AG04450 (cell line): ENCODE measurements at places on chromosomes 5 and 9. TPM values are rescaled to one million over a fixed set of nuclear protein-coding genes. Genes with fewer than 3 reads are reported as not detected.

The CCDC180 gene
- polyA plus RNA-seq, result 0.65 and 1.1 TPM in 2 replicates

The LSM11 gene
- polyA plus RNA-seq, result 1.8 and 2.5 TPM in 2 replicates

The SLC6A18 gene
- not detected in 2 replicates for polyA plus RNA-seq

The LOX gene
- polyA plus RNA-seq, result 228 and 239 TPM in 2 replicates

The ORM2 gene
- polyA plus RNA-seq, result not detected in 2 replicates

The PCDHB6 gene
- 0.21 TPM in 2 replicates for polyA plus RNA-seq

The BHMT2 gene
- polyA plus RNA-seq, result 8.9 and 9.6 TPM in 2 replicates

The STC2 gene
- 159 and 185 TPM in 2 replicates for polyA plus RNA-seq

The PTGR1 gene
- 140 and 173 TPM in 2 replicates for polyA plus RNA-seq

The CDK9 gene
- polyA plus RNA-seq, result 38.2 and 45.9 TPM in 2 replicates

The INSL6 gene
- not detected in 2 replicates for polyA plus RNA-seq

The COL23A1 gene
- polyA plus RNA-seq, result not detected in 2 replicates

The IFNK gene
- not detected in 2 replicates for polyA plus RNA-seq

The PRSS3 gene
- 0.64 and 0.81 TPM in 2 replicates for polyA plus RNA-seq

The PCDHB16 gene
- polyA plus RNA-seq, result 0.45 and 0.66 TPM in 2 replicates

The IFNA2 gene
- not detected in 2 replicates for polyA plus RNA-seq

The TYRP1 gene
- 0.26 and 0.38 TPM in 2 replicates for polyA plus RNA-seq

The DAPK1 gene
- polyA plus RNA-seq, result 0.01 and 0.12 TPM in 2 replicates

The PDGFRB gene
- polyA plus RNA-seq, result 118 and 149 TPM in 2 replicates

The CCT5 gene
- polyA plus RNA-seq, result 344 and 390 TPM in 2 replicates

The CBY3 gene
- polyA plus RNA-seq, result not detected in 2 replicates

The SNAPC4 gene
- polyA plus RNA-seq, result 2.2 and 2.4 TPM in 2 replicates

The CAVIN4 gene
- polyA plus RNA-seq, result 0.58 and 0.71 TPM in 2 replicates

The FAT2 gene
- 0.01 TPM in 1 of 2 replicates, not detected in the other for polyA plus RNA-seq

The MZB1 gene
- not detected in 2 replicates for polyA plus RNA-seq

The ARL14EPL gene
- polyA plus RNA-seq, result 0.05 TPM in 2 replicates

The TRIO gene
- 268 TPM in 2 replicates for polyA plus RNA-seq

The RALGDS gene
- 19.1 and 25.4 TPM in 2 replicates for polyA plus RNA-seq

The NUTM2F gene
- polyA plus RNA-seq, result not detected in 2 replicates

The GMCL2 gene
- polyA plus RNA-seq, result not detected in 2 replicates

The LECT2 gene
- polyA plus RNA-seq, result not detected in 2 replicates

The TMC1 gene
- polyA plus RNA-seq, result 0.11 TPM in 1 of 2 replicates, not detected in the other

The PTGDS gene
- polyA plus RNA-seq, result 7.8 and 9.6 TPM in 2 replicates

The SKIC3 gene
- polyA plus RNA-seq, result 81.5 and 118 TPM in 2 replicates

The HEMGN gene
- not detected in 2 replicates for polyA plus RNA-seq
